ENCODE measurements at places on chromosomes 13 and 19. TPM values are rescaled to one million over a fixed set of nuclear protein-coding genes. Genes with fewer than 3 reads are reported as not detected.

The TYROBP gene
- not detected for total RNA-seq

The NLRP11 gene
- total RNA-seq, result not detected

The C1QTNF9 gene
- total RNA-seq, result not detected

The LILRA1 gene
- total RNA-seq, result not detected

The KLK7 gene
- total RNA-seq, result 3.5 TPM

The GARIN5A gene
- 0.78 TPM for total RNA-seq

The CCDC194 gene
- total RNA-seq, result not detected

The ICAM4 gene
- 0.08 TPM for total RNA-seq

The CERS1 gene
- not detected for total RNA-seq

The SYCN gene
- not detected for total RNA-seq

The ELANE gene
- not detected for total RNA-seq

The NBEA gene
- 0.08 TPM for total RNA-seq

Data from hair follicular keratinocyte (primary cell).